ENCODE measurements at places on chromosomes 16 and 17.

DNA sequence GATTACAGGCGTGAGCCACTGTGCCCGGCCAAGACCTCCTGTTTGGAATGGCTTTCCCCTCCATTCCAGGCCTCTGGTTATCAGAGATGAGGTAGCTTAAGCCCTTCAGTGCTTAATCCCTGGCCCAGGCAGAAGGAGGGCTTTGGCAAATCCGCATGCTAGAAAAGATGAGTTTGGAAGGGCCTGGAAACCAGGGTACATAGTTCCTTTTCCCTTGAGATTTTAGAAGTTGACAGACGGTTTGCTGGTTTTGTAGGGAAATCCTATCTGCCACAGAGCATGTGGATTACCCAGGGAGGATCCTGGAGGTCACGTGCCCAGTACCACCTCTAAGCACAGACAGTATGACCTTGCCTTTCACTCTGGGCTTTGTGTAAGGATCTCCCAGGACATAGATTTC lies 114.7 kb upstream of the CACNG3 start:
- DNase-seq: no peak

DNA sequence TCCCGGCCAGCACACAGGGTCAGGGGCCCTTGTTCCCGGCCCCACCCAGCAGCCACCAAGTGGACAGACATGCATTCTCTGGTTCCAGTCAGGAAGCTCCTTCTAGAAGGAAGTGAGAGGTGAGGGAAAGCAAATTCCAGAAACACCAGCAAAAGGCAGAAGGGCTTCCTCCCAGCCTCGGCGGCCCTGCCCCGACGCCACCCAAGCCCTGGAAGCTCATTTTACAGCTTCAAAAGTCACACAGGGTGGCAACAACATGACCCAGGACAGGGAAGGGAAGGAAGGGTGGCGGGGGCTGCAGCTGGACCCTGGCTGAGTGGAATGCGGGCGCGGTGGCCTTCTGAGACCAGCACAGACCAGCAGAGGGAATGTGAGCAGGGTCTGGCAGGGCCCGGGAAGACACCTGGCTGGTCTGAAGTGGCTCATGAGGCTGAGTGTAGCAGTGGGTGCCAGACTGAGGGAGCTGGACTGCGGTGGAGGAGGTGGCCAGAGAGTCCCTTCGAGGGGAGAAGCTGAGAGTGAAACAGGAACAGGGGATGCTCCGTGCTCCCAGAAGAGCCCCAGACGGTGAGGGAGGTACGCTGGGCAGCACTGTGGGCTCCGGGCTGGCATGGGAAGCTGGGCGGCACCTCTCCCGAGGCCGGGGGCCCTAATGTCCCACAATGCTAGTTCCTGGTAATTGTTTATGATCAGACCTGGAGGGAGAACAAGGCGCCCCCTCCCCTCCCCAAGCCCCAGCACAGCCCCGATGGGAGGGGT lies 1.9 kb upstream of the UNC13D start:
- no peak for DNase-seq

DNA sequence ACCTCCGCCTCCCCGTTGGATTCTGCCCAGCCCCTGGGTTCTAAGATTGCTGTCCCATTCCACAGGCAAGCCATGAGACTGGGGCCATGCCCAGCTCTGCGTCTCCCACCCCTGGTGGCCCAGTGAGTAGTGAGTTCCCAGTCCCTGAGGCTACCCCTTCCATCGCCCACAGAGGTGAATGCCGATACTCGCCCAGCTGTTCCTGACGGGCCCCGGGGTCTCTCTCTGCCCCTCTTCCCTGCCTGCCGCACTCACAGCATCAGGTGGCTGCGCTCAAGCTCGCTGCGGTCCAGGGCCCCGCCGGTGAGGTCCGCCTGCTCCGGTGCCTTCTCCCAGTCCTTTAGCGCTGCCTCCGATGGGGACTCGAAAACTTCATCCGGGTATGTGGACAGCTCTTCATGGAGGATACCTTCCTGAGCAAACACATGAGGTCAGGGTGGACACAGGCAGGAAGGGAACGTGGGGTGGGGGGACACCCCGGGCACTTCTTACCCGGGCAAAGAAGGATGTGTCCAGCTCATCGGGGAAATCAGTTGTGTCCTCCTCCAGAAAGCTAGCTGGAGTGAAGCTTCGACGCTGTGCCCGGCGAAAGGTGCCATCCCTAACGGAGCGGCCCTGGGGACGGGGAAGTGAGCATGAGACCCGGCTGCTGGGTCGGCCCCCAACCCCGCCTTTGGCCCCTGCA lies 8.8 kb downstream of the SNRNP25 start:
- no peak for DNase-seq

GRCh38 chr17:12620200-12620720 lies 45.4 kb upstream of the MYOCD start:
- no peak for DNase-seq
